Thymus (tissue), 14 donors: ENCODE measurements at places on chromosomes 6 and 20.

DNA sequence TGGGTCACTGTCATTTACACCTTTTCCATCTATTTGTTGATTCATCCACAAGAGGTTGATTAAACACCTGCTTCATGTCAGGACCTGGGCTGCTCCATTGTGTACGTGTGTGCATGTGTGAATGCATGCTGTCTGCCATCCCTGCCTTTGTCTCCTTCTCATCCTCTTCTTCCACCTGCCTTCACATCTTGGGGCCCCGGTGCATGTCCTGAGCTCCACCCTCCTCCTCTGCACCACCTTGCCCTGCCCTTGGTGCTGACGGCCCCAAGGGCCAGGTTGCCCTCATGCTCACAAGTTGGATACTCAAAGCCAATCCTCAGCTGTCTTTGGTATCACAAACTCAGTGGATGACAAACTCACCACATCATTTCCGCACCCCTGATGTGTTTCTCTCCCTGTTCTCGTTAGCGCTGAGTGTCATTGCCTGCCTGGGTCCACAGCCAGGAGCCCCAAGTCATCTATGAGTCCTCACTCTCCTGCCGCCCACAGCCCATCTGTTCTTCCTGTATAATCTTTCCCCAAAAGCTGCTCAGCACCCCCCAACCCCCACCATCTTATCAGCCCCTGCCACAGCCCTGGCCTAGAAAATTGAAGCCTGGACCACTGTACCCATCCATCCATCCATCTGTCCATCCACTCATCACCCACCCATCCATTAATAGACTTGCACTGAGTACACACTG is 85.0 kb downstream of the SRC start:
- no peak for DNase-seq

- no peak for DNase-seq
Observed at GRCh38 chr6:30244560-30244959, 31.4 kb upstream of the TRIM26 start.

DNA sequence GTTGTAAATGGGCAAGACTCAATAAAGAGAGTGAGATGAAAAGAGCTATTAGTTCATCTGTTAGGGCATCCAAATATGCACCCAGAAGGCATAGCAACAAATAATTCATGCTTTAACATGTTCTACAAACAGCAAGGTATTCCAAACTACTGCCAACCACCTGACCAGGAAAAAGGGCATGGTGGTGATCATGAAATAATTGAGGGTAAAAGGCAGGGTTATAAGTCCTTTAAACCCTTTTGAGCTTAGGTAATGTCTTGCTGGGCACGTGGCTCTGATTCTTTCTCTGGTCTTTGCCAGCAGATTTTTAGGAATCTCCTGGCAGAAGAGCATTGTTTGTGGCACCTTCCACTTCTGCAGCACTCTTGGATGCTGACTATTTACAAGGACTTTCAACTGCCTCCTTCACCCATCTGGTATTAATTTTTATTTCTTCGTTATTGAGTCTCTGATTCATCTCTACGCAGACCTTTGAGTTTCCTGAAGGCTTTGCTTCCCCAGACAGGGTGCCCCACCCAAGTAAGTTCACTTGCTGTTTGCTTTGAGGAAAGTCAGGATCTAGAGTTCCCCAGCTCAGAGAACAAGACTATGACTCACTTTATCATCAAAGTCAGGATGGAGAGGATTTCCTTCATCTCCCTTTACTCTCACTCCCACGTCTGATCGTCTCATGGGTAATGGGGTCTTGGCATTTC is 83.4 kb upstream of the NEDD9 start:
- DNase-seq: no peak

- no peak for DNase-seq
Observed at GRCh38 chr6:44837255-44837654, 449.7 kb downstream of the CDC5L start.

DNA sequence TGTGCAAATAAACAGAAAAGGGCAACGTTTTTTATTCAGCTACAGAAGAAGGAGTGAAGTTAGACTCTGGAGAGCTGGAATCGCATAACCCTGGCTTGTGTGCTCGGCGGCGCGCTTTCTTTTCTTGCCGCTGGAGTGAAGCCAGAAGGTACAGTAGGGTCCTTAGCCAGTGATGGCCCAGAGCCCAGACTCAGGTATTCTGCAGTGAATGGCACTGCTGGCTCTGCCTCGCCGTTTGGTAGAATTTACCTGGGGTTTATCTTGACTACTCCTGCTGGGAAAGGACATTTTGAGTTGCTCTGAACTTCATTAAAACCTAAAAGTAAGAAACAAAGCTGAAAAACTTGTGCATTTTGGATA is 56.9 kb upstream of the TIAM2 start:
- no peak for DNase-seq

GRCh38 chr6:53310771-53311585 is 37.8 kb downstream of the ELOVL5 start:
- DNase-seq: no peak

GRCh38 chr6:75244063-75244584 is 523 bp upstream of the COX7A2 start:
- DNase-seq: no peak

DNA sequence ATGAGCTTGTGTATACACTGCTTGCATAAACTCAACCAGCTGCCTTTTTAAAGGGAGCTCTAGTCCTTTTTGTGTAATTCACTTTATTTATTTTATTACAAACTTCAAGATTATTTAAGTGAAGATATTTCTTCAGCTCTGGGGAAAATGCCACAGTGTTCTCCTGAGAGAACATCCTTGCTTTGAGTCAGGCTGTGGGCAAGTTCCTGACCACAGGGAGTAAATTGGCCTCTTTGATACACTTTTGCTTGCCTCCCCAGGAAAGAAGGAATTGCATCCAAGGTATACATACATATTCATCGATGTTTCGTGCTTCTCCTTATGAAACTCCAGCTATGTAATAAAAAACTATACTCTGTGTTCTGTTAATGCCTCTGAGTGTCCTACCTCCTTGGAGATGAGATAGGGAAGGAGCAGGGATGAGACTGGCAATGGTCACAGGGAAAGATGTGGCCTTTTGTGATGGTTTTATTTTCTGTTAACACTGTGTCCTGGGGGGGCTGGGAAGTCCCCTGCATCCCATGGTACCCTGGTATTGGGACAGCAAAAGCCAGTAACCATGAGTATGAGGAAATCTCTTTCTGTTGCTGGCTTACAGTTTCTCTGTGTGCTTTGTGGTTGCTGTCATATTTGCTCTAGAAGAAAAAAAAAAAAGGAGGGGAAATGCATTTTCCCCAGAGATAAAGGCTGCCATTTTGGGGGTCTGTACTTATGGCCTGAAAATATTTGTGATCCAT is 15.3 kb downstream of the TNFAIP3 start:
- no peak for DNase-seq

GRCh38 chr6:138527411-138528088 is 28.3 kb upstream of the NHSL1 start:
- DNase-seq: no peak

DNA sequence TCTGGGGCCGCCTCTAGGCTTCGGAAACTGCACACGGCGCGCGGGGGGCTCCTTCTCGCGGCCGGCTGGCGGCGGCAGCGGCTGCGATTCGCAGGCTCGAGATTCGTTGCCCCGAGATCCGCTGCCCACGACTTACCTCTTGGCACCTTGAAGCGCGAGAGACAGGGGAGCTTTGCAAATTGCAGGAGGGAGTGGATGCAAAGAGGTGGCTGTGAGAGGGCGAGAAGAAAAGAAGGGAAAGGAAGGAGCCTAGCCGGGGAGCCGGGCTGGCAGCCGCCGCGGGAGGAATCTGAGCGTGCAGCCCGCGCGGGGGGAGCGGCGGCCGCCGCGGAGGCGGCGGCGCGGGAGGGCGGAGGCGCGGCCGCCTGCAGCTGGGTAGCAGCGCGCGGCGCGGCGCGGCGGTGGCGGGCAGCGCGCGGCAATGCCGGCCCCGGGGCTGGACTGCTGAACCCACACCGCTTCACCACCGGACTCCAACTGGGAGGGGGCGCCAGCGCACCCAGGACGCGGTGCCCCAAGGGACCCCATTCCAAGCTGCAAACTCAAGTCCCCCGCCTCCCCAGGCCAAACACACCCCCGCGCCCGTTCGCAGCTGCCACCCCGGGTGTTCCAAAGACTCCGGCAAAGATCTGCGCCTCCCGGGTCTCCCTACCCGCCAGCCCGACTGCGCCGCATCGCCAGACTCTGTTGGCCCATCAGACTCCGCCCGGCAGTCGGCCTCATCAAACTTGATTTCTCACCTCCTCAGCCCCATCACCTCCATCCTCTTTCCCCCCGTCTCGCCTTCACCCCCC is 44.2 kb upstream of the SUPT3H start:
- peak; percentile 79 for DNase-seq

- DNase-seq: no peak
Observed at GRCh38 chr6:134840086-134840867, 109.6 kb downstream of the ALDH8A1 start.

DNA sequence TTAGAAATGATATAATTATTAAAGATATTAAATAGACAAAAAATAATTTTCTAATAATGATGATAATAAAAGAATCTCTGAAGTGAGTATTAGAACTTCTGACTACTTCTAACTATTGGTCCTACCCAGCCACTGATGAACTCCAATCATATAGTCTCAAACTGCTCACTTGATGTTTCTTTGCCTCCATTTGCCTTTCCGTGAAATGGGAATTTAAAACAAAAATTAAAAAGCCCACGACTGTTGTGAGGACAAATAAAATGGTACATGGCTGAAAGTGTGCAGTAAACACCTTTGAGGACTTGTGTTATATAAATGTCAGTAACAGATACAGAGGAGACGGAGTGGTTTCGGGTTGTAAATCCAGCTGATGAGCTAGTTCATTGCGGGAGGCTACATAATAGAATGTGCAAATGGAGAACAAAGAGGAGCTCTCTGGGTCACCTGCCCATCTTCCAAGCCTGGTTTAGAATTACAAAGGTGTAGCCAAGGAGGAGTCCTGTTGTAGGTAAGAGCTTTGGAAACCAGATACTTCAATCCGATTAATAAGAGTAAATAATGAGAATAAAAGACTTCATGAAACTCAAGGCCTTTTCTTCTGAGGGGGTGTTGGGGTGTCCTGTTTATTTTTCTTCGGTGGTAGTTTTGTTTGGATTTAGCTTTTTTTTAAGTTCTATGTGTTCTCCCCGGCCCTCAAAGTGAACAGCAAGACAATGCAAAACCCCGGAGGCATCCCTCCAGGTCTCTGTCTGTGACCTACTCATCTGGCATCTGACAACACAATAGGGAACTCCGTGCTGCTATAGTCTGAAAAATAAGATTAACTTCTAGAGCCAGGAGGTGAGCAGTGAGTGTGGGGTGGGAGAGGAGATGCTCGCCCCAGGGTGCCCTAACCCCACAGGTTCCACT is 4.4 kb upstream of the PXDC1 start:
- no peak for DNase-seq

- no peak for DNase-seq
Observed at GRCh38 chr6:148494226-148494625, 151.6 kb downstream of the SASH1 start.

- DNase-seq: peak; percentile 90
Observed at GRCh38 chr6:32952817-32953739, at the start of gene HLA-DMA. HLA-DMA (minus strand) TSS chr6:32953097; CDS start chr6:32953036, 61 bp downstream.

DNA sequence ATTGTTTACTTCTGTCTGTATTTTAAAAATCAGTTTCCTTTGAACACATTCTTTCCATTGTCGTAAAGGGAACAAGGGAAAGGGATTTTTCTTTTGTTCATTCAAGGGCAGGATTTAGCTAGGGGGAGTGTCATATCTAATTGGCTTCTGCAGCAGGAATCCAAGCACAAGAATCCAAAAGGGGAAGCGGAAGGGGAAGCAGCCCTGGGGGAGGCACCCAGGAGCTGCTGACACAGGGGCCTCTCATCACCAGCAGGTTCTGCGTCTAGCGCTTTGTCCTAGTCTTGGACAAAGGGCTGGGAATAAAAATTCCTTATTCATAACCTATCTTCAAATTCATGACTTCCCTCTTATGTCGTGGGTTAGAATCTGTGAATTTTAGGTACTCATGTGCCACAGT is 13.7 kb downstream of the RIPK1 start:
- no peak for DNase-seq

DNA sequence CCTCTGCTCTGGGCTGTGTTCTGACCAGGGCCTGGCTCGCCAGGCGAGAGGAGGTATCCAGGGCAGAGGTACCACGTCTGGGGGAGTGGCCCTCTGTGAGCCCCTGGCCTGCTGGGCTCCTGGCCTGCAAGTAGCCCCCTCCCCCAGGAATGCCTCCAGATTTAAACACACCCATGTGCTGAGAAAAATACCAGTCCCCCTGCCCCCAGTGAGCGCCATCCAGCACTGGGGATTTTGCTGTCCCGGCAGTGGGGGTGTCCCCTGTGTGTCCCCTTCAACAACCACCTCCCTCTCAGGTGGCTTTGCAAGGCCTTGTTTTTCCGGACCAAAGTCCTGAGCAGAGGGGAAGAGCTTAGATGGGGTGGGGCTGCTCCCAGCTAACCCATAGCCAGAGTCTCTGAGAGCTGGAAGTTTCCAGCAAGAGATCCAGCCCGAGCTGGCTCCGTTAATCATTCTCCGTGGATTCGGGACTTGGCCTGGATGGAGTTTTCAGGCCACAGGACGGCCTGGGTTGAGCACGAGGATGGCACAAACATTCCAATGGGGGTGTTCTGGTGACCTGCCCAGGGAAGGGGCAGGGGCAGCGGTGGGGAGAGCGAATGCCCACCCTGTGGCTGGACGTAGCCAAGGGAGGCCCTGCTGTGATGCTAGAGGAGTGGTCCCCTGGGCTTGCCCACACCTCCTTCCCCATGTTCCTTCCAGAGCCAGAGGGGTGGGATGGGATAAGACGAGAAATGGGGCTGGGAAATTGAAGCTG is 29.0 kb downstream of the PCK1 start:
- DNase-seq: no peak

DNA sequence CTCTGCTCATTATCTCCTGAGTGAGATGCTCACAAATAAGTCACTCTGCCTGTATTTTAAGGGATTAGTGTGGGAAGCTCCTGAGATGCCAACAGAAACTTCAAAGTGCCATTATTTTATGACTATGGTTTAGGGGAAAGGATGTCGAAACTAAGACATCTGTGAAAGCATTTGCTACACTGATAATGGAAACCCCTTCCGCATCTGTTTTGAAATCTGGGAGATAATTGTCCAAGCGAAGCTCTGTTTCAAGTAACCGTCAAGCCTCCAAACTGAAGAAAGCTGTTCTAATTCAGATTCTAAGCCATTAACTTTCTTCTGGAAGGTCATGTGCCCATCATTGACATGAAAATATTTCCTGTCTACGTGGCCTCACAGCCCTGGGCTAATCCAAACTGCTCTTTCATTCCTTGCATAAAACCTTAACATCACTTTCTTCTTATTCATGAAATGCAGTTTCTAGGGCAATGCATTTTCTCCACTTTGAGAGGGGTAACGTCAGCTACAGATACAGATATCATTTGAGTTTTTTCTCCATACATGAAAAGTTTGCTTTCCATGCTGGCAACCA is 932.0 kb downstream of the C6orf118 start:
- DNase-seq: no peak

- no peak for DNase-seq
Observed at GRCh38 chr6:29494131-29494530, 6.4 kb upstream of the MAS1L start.

- DNase-seq: no peak
Observed at GRCh38 chr6:166542580-166542912, 43.9 kb downstream of the RAMACL start.

- DNase-seq: no peak
Observed at GRCh38 chr20:56032251-56032650, 26.9 kb upstream of the CBLN4 start.

GRCh38 chr20:62825986-62826645 is 9.3 kb downstream of the COL9A3 start:
- DNase-seq: no peak
